Memory B cell (primary cell): ENCODE measurements at places on chromosomes 16 and 17.

DNA sequence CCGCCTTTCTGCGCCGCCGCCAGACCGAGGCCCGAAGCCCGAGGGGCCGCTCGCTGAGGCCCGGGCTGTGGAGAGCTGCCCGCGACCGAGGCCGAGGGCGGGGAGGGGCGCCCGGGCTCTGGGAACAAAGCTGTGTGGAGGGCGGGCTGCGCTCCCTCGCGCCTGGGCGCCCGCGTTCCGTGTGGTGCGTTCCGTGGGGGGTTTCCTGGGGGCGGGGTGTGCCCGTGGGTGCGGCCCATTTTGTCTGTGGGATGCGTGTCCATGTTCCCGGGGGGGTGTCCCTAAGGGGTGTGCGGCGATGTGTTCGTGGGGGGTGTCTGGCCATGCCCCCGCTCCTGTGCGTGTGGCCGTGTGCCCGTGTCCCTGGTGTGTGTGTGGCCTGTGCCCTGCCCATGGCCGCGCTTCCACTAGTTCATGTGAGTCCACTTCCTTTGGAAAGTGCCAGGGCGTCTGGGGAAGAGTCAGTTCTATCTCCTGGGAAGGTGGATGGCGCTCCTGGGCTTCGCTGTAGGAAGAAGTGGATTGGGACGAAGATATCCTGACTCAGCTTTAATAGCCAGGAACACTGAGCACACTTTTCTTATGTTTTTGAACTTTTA, 520 bp downstream of the JPT2 start:
- peak; percentile 50 for DNase-seq

DNA sequence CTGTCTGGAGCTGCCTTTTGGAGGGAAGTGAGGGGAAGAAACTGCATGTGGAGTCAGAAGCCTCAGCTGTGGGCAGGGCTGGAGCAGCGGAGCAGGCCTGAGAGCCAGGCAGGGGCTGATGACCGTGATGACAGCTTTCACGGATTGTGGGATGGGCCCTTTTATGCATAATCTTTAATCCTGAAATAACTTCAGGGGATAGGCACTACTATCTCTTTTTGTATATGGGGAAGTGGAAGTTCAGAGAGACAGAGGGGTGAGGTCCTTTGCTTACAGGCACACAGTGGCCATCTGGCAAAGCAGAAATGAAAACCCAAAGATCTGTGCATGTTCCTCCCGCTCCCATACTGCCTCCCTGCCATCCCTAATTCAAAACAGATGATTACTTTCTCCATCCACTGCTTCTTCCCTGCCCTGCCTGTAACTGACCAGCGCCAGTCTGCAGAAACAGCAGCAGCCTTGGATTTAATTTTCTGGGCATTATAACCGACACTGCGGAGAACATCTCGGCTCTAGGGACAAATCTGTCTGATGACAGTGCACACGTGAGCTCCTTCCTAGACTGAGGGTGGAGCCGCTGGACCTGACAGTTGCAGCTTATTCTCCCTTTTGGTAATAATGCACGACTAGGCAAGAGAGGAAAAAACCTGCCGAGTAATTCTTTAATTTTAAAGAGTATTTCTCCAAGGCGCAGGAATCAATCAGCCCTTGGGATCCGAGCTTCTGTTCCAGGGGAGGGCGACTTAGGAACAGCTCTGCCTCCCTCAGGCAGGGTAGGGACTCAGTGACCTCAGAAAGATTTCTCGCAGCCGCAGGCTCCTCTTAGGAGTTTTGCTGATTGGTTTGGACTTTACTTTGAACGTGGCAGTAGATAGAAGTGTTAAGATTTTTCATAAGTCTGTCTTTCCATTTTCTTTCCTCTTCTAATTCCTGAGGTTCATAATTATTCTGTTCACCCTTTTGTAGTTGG, 95.4 kb downstream of the UTP18 start:
- DNase-seq: no peak

GRCh38 chr17:82751171-82751570, 694 bp upstream of the TBCD start:
- peak; percentile 62 for DNase-seq

DNA sequence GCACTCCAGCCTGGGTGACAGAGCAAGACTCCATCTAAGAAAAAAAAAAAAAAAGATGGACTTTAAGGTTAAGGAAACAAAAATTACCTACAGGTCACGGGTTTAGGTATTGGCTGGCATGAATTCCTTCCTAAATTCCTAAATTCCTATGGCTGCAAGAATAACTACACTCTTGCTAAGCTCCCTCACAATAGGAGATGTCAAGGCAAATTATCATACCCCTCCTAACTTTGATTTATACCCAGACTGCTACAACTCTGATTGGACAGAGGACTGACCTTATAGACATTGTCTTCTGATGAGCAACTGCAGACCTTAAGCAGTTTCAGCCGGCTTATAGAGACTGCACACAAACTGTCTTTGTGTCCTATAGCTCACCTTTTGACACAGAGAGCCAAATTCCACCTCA, 25.1 kb upstream of the TMC7 start:
- DNase-seq: no peak

GRCh38 chr16:30846649-30847402, 47.1 kb downstream of the BCL7C start:
- no peak for DNase-seq

DNA sequence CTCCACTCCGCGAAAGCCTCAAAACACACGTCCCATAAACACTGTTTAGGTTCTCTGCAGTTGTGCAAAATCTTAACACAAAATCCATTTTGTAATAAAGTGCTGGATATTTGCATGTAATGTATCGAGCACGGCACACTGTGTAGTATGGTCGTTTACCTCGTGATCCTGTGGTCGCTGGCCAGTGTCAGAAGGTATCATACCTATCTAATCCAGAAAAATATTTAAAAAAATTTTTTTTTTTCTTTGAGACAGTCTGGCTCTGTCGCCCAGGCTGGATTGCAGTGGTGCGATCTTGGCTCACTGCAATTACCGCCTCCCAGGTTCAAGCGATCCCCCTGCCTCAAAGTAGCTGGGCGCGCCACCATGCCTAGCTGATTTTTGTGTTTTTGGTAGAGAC, 996 bp downstream of the RPL38 start:
- DNase-seq: no peak

GRCh38 chr17:16100737-16101400, 101.2 kb downstream of the TTC19 start:
- DNase-seq: no peak

GRCh38 chr16:2095918-2096582, 39.6 kb downstream of the PKD1 start:
- no peak for DNase-seq

GRCh38 chr17:50771991-50772785, 4.9 kb upstream of the ANKRD40CL start:
- DNase-seq: no peak

GRCh38 chr17:8488491-8488890, 52.8 kb downstream of the NDEL1 start:
- no peak for DNase-seq

GRCh38 chr17:74307984-74308773, 17.8 kb upstream of the KIF19 start:
- no peak for DNase-seq

DNA sequence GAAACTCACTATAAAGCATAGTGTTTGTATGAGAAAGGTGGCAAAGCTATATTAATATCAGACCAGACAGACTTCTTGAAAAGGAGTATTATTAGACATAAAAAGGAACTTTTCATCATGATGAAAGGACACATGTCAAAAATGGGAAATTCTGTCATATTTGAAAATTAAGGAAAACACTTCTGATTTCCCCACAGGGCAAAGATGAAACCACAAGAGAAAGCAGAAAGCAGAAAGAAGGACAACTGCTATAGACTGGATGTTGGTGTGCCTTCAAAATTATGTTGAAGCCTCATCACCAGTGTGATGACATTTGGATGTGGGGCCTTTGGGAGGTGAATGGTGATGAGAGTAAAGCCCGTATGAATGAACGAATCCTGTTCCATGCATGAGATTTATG, 193.0 kb downstream of the STX8 start:
- DNase-seq: no peak

DNA sequence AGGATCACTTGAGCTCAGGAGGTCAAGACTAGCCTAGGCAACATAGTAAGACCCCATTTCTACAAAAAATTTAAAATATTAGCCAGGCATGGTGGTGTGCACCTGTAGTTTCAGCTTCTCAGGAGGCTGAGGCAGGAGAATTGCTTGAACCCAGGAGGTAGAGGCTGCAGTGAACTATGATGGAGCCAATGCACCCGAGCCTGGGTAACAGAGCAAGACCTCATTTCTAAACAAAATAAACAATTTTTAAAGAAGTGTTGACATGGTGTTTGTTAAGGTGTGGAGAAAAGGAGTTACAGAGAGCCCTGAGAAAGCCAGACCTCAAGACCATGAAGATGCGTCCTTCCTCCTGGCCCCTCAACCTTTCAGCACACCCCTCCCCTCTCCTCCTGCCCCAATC, 37.6 kb upstream of the C1QL1 start:
- no peak for DNase-seq

GRCh38 chr16:15857724-15858560, 1.1 kb upstream of the MYH11 start:
- no peak for DNase-seq

DNA sequence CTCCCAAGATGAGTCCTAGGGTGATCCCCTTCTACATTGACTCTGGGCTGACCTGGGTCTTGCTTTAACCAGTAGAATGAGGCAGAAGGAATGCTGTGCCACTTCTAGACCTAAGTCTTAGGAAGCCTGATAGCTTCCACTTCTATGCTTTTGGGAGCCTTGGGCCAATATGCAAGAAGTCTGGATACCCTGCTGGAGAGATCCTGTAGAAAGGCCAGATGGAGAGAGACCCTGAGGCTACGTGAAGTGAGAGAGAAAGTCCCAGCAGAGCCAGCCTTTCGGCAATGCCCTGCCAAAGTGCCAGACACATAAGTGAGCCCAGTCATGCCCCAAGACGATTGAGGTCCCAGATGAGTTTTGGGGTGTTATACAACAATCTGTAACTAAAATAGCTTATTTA, 1.7 kb downstream of the KRT222 start:
- no peak for DNase-seq

- no peak for DNase-seq
Measured at GRCh38 chr17:9818760-9819159, 3.1 kb downstream of the GSG1L2 start.

- no peak for DNase-seq
Measured at GRCh38 chr16:85079785-85080570, 32.3 kb downstream of the CIBAR2 start.

DNA sequence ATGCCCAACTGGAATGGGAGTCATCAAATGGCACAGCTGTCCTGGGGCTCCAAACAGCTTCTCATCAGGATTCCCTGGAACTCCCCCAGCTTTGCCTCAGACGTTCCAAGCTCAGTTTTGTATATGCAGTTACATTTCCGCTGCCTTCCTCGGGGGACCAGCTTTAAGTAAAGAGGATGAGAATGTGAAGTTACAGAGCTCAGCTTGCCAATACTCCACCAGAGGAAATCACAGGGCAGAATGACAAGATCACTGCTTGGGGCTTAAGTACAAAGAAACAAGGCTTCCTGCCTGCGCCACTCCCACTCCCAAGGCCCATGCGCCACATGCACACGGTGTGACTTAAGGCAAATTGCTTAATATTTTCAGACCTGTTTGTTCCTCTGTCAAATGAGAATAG, 272.4 kb upstream of the CDH11 start:
- DNase-seq: no peak

DNA sequence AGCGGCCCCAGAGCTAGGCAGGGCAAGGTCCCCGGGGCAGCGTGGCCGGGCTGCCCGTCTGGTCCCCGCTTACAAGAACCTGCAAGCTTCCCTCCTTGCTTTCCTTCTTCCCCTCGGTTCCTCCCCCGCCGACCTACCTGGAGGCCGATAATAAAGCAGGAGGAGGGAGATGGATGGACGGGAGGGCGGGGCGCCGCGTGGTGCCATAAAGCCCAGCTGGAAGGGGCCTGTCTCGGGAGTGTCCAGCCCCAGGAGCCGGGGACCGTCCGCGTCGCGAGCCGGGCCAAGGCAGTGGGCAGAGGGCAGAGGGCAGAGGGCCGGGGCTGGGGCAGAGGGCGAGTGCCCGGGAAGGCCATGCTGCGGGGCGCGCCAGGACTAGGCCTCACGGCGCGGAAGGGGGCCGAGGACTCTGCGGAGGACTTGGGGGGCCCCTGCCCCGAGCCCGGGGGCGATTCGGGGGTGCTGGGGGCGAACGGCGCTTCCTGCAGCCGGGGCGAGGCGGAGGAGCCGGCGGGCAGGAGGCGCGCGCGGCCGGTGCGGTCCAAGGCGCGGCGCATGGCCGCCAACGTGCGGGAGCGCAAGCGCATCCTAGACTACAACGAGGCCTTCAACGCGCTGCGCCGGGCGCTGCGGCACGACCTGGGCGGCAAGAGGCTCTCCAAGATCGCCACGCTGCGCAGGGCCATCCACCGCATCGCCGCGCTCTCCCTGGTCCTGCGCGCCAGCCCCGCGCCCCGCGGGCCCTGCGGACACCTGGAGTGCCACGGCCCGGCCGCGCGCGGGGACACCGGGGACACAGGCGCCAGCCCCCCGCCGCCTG, at the start of gene BHLHA9:
TSS of gene BHLHA9 (plus strand) at position 235 of the 820 bp plus-strand sequence. CDS start at position 355, 120 bp downstream.
- DNase-seq: no peak

GRCh38 chr17:5813357-5813756, 229.0 kb upstream of the NLRP1 start:
- no peak for DNase-seq

GRCh38 chr17:47812146-47812920, 9.3 kb downstream of the OSBPL7 start:
- no peak for DNase-seq

DNA sequence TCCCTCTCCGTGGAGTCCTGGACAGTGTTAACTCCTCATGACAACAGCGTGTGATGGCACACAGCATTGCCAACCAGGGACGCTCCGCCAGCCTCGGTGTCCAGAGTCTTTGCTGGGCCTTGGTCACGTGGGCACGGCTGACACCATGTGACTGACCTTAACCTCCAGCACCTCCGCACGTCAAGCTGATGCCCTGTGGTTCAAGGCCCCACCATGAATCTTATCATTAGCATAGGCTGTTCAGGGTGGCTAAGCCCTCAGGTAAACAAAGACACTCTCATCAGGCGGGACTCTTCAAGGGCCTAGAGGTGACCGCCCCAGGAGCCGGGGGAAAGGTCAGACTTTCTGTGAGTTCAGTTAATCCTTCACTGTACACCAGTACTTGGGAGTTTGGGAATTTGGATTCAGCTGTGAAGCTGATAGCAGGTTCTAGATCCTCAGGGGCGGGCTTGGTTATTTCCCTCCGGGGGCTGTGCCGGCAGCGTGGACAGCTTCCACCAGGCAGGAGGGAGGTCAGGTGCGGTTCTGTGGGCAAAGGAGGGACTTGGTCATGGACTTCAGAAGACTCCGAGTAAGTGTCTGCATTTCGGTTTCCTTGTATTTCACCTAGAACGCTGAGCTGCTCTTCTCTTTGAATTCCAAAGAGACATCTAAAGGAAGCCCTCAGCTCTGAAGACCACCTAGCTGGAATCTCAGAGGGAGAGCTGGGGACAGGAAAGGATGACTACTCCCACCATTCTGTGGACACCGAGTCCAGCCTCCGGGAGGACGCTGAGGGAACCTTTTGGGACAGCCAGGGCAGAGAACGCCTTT, 195.5 kb upstream of the CIBAR2 start:
- no peak for DNase-seq
